Kidney tubule cell (primary cell): ENCODE measurements at places on chromosomes 6 and 20.

GRCh38 chr6:29708432-29709179, 14.6 kb upstream of the HLA-F start:
- DNase-seq, result no peak

- DNase-seq, result peak; percentile 47
These were observed 135.7 kb downstream of the ALDH8A1 start for GRCh38 chr6:134814076-134814695.

DNA sequence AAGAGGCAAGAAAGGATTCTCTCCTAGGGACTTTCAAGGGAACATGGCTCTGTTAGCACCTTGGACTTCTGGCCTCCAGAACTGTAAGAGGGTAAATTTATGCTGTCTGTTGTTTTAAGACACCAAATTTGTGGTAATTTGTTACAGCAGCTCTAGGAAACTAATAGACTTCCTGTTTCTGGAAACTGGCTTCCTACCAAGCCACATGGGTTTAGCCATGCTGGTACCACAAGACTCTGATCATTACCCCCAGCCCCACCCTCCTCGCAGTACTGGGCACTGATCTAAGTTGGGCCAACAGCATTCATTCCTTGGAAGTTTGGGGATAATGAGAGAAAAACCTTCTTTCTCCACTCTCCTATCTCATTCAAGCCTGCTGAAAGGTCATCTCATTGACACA, 109.5 kb upstream of the SMLR1 start:
- DNase-seq, result no peak

DNA sequence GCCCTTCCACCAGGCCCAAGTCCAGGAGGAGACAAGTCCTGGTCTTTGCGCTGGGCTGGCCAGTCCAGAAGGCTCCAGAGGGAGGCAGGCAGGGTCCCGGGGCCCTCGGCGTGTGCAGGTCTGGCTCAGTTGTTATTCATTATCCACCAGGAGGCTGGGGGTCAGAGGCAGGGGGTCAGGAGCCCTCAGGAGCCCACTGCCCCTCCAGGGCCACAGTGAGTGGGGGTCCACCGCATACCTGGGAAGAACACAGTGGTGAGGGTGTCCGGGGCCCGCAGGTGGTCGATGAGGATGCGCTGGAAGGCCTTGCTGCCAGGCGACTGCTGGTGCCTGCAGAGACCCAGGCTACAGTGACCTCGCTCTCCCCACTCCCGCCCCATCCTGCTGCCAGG, 4.4 kb upstream of the C20orf144 start:
- no peak for DNase-seq

DNA sequence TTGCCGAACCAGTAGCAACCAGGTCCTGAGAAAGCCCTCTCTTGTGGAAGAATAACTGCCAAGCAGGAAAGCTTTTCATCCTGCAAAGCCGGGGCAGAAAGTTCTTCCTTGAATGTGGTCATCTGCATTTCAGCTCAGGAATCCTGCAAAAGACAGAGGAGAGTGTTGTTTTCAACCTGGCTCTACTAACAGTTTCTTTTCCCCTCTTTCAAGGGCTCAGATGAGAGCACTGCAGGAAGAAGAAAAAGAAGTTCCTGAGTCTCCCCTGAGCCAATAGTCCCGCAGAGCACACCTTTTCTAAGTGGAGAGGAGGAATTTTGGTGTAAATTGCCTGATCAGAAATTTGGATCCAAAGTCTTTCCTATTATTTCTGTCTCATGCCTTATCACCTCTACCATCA, 10.7 kb downstream of the HLA-DRB1 start:
- DNase-seq, result no peak

DNA sequence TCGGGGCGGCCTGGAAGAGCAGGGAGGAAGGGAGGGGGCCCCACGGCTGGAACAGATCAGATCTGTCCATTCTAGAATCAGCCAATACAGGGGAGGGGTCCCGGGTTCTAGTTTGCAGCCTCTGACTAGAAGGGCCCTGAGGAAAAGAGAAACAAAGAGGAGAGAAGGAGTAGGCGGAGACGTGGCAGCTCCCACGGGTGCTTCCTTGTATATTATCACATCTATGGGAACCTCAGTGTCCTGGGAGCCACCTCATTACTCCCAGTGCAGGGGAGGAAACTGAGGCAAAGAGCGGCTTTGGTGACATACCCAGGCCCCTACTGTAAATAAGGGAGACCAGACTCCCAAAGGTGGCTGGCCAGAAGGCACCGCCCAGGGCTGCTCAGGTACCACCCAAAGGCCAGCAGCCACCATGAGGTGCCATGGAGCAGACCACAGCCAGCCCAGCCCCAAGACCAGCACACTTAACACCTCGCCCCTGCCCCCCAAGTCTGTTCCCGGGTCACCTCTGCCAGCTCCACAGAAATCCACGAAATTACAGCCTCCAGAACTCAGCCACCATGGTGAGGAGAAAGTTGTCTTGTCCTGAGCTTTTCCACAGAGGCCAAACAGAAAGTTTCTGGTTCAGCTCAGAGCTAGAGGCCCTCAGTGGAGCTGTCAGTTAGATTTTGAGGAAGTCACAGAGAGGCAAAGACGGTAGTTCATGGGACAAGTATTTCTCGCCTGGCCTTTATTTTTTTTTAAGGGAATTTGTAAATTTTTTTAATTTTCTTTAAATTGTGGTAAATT, 2.1 kb downstream of the ZC3H12D start:
- DNase-seq, result no peak

- DNase-seq, result no peak
These were observed 78.1 kb downstream of the UST start for GRCh38 chr6:148824960-148825359.

- peak; percentile 69 for DNase-seq
These were observed 171.1 kb downstream of the MCHR2 start for GRCh38 chr6:99822741-99823512.

GRCh38 chr6:187210-187861, 105.0 kb upstream of the DUSP22 start:
- DNase-seq, result no peak

- no peak for DNase-seq
These were observed 10.5 kb upstream of the ZNF334 start for GRCh38 chr20:46523696-46524328.

GRCh38 chr20:18802012-18802634, 11.5 kb upstream of the SCP2D1 start:
- DNase-seq, result no peak

GRCh38 chr20:5020760-5021159, 19.4 kb upstream of the SLC23A2 start:
- no peak for DNase-seq

GRCh38 chr20:14879839-14880238, 542.4 kb upstream of the FLRT3 start:
- DNase-seq, result no peak

- peak; percentile 62 for DNase-seq
These were observed 12.7 kb downstream of the IL22RA2 start for GRCh38 chr6:137160763-137161162.

DNA sequence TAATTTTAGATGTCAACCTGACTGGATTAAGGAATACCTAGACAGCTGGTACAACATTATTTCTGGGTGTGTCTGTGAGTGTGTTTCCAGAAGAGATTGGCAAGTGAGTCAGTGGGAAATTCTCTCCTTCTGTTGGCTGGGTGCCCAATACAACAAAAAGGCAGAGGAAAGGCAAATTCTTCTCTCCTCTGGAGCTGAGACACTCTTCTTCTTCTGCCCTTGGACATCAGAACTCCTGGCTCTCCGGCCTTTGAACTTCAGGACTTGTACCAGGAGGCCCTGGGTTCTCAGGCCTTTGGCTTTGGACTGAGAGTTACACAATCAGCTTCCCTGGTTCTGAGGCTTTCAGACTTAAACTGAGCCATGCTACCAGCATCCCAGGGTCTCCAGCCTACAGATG, 7.8 kb upstream of the BTN3A1 start:
- peak; percentile 87 for DNase-seq

DNA sequence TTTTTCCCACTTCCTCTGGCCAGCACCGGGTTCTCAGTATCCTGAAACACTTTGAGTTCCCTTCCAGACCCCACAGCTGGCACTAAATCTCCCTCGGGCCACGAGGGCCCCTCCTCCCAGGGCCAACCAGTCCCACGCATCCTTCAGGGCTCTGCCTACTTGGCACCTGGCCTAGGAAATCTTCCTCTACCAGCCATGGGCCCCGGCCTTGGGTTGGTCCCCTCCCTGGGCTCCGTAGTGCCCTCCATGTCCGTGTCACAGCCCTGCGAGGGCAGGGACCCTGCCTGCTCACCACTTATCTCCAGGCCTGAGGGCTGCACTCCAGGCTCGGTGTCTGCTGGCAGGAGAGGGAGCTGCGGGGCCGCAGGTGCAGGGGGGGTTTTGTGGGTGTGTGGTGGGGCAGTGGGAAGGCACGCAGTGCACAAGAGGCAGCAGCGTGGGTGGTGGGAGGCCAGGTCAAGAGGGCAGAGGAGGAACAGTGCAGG, 48.8 kb upstream of the CDH22 start:
- no peak for DNase-seq

DNA sequence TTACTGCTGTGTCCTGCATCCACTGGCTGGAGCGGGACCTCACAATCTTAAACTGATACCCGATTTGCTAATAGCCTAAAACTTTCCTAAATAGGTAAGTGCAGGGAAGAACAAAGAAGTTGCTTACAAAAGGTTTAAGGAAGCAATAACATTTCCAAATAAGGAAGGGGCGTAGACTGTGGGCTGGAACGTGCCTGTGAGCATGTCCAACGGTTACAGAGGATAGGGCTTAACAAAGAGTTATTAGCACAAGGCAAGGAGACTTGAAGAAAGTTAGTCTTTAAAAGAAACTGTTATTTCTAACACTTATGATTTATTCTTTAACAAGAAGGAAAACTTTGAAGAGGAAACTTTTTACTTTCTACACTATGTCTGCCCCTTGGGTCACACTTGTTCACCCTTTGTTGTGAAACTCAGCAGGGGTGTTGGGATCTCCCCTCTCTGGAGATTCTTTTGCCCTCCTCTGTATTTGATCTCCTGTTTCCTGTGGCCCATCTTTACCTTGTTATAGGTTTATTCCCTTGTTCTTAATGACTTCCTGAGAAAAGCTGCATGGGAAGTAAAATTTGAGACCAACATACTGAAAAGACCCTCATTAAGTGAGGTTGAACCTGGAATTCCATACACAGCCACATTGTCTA, 28.7 kb downstream of the KAT14 start:
- no peak for DNase-seq

GRCh38 chr6:30877419-30878262, 6.7 kb upstream of the DDR1 start:
- peak; percentile 90 for DNase-seq

DNA sequence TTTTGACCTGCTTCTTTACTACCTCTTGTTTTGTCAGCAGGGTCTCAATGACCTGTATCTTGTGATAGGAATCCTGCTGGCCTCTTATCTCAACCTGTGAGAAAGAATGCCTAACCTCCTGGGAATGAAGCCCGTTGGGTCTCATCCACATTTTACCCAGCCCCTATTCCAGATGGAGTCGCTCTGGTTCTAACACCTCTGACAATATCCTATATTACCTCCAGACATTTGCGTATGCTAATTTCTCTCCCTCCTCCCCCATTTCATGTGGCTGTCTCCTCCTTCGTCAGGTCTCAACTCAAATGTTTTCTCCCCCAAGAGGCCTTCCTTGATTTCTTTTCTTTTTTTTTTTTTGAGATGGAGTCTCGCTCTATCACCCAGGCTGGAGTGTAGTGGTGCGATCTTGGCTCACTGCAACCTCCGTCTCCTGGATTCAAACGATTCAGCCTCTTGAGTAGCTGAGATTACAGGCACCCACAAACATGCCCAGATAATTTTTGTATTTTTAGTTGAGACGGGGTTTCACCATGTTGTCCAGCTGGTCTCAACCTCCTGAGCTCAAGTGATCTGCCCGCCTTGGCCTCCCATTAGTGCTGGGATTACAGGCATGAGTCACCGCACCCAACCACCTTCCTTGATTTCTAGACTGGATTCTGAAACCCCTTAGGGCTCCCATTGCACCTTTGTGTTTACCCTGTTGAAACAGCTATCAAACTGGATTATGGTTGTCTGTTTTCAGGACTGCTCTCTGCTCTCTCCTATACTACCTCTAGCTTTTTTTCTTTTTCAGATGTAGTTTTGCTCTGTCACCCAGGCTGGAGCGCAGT, 49.5 kb upstream of the B4GALT5 start:
- DNase-seq, result no peak

GRCh38 chr6:44156494-44157151, 2.0 kb upstream of the CAPN11 start:
- DNase-seq, result no peak

GRCh38 chr6:138087593-138088325, 19.5 kb downstream of the PERP start:
- peak; percentile 33 for DNase-seq

- peak; percentile 11 for DNase-seq
These were observed 180.4 kb downstream of the ADGRG6 start for GRCh38 chr6:142482249-142482648.

- no peak for DNase-seq
These were observed 14.1 kb downstream of the NFATC2 start for GRCh38 chr20:51528263-51529027.

- DNase-seq, result no peak
These were observed 101.8 kb upstream of the NHSL1 start for GRCh38 chr6:138601128-138601527.

GRCh38 chr20:46011631-46012482, 3.1 kb downstream of the MMP9 start:
- DNase-seq, result peak; percentile 83

GRCh38 chr6:116557893-116558292, 4.3 kb downstream of the CALHM4 start:
- peak; percentile 98 for DNase-seq

DNA sequence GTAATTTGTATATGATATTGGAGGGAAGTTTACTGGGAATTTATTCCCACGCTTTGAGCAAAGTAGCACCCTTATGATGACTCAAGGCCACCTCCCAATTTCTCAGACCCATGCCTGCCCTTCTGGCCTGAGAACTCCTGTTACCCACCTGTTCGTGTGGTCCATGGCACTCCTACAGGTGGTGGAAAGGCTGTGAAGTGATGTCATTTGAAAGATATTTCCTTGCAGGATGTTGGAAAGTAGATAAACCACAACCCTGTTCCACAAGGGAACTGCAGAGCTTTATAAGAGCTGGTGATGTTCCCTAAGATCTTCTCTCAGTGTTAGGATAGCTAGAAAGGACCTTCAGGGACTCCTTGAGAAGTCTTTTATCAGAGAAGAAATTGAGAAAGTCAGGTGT, 70.5 kb downstream of the ADGRG6 start:
- peak; percentile 96 for DNase-seq

DNA sequence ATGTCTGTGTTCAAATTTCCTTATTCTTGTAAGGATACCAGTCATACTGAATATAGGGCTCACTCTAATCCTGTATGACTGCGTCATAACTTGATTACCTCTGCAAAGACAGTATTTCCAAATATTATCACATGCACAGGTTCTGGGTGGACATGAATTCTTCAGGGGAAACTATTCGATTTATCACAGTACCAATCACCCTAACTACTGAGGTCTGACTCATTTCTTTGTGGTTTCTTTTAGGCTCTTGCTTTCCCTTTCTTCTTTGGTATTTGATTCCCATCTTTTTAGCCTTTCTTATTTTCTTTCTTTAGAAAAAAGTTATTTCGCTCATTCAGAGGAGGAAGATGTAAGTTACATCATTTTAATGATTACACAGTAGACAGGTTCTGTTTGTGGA, 40.3 kb upstream of the TBX18 start:
- DNase-seq, result peak; percentile 39

GRCh38 chr6:32413427-32414047, 6.6 kb upstream of the BTNL2 start:
- peak; percentile 74 for DNase-seq

GRCh38 chr6:35166520-35166919, 25.4 kb upstream of the TCP11 start:
- no peak for DNase-seq

- peak; percentile 15 for DNase-seq
These were observed 45.5 kb upstream of the HLA-E start for GRCh38 chr6:30443657-30444450.

- DNase-seq, result no peak
These were observed 189.0 kb downstream of the LRFN2 start for GRCh38 chr6:40398034-40398691.
